Small intestine (tissue), 16 donors: ENCODE measurements at places on chromosomes 13 and 19.

DNA sequence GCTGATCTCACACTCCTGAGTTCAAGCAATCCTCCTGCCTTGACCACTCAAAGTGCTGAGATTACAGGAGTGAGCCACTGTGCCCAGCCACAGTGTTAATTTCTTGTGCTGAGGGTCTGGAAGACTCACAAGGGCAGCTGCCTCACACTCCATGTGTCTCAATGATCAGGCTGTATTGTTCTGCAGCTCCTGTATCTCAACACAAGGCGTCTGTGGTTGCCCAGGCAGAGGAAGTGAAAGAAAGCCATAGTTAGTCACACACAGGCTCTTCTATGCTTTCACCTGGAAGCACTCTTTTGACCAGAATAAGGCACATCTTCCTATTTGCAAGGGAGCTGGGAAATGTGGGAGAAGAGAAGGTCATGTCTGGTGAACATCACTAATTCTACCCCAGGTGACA lies 107.3 kb upstream of the ZNF507 start:
- H3K36me3 ChIP-seq: no peaks in the 10 kb centered on the region
- H3K4me3 ChIP-seq: no peak overlapping the region
- H3K4me1 ChIP-seq: no peaks in the 10 kb centered on the region
- H3K27ac ChIP-seq: no peak overlapping the region

GRCh38 chr13:50894012-50894411 lies 15.6 kb upstream of the RNASEH2B start:
- no peaks in the 10 kb centered on the region for H3K27me3 ChIP-seq
- no peaks in the 10 kb centered on the region for H3K4me1 ChIP-seq
- H3K4me3 ChIP-seq: no peak overlapping the region
- DNase-seq: no peak
- no peak overlapping the region for H3K27ac ChIP-seq
- H3K36me3 ChIP-seq: no peaks in the 10 kb centered on the region

- H3K36me3 ChIP-seq: no peaks in the 10 kb centered on the region
- H3K27me3 ChIP-seq: no peaks in the 10 kb centered on the region
- DNase-seq: peak; percentile 34
- H3K4me3 ChIP-seq: peak overlapping the region; percentile 46
- peak overlapping the region; percentile 91 for H3K27ac ChIP-seq
Observed at GRCh38 chr19:15641901-15642491, 1.3 kb downstream of the CYP4F3 start.

- H3K27ac ChIP-seq: peak overlapping the region; percentile 20
- no peak overlapping the region for H3K4me3 ChIP-seq
- no peaks in the 10 kb centered on the region for H3K36me3 ChIP-seq
- DNase-seq: peak; percentile 9
Observed at GRCh38 chr13:71149498-71150363, 717.3 kb downstream of the DACH1 start.

GRCh38 chr13:49495783-49496762 lies at the start of gene PHF11:
PHF11 (plus strand) TSS chr13:49495953; CDS start chr13:49496002, 49 bp downstream.
- peak within 1 kb of the TSS; percentile 75 for H3K4me3 ChIP-seq
- peak within 1 kb of the TSS; percentile 92 for H3K27ac ChIP-seq
- H3K27me3 ChIP-seq: no peaks in the 10 kb centered on the region

DNA sequence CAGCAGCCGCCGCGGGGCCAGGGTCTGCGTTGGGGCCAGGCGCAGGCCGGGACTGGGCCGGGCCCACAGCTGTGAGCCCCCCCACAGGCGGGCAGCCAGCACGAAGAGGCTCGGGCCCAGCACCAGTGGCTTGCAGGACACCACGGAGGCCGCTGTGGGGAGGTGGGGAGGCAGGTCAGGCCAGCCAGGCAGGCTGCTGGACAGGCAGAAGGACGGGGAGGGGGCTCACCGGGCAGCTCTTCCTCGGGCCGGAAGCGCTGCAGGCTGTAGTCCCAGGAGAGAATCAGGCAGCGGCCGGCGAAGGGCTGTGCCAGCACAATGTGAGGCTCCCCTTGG lies 8.3 kb downstream of the LGI4 start:
- no peak overlapping the region for H3K4me3 ChIP-seq
- peaks cover 17% of the 10 kb centered on the region for H3K36me3 ChIP-seq
- H3K27ac ChIP-seq: no peak overlapping the region
- no peaks in the 10 kb centered on the region for H3K27me3 ChIP-seq
- no peaks in the 10 kb centered on the region for H3K4me1 ChIP-seq
- no peak for DNase-seq

DNA sequence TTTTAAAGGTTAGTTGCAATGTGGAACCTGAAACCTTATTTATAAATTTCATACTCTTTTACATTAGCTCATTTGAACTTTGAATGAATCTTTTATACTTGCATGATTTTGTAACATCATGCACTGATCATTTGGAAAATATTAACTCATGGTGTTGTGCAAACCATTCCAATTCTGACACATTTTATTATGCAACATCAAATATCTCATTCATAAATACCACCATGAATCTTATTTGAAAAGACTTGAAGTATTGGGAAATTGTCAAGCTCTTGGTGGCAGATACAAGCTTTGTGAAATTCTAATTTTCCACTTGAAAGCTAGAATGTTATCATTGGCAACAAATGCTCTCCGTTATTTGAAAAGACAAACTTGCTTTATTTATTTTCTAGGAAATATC lies 379.9 kb upstream of the PCDH20 start:
- DNase-seq: no peak
- no peaks in the 10 kb centered on the region for H3K36me3 ChIP-seq
- no peaks in the 10 kb centered on the region for H3K4me1 ChIP-seq
- H3K27me3 ChIP-seq: no peaks in the 10 kb centered on the region
- H3K4me3 ChIP-seq: no peak overlapping the region

- H3K36me3 ChIP-seq: no peaks in the 10 kb centered on the region
- no peak overlapping the region for H3K27ac ChIP-seq
- H3K4me1 ChIP-seq: peaks cover 2% of the 10 kb centered on the region
- no peaks in the 10 kb centered on the region for H3K27me3 ChIP-seq
Observed at GRCh38 chr19:30666301-30666803, 294.2 kb downstream of the ZNF536 start.

DNA sequence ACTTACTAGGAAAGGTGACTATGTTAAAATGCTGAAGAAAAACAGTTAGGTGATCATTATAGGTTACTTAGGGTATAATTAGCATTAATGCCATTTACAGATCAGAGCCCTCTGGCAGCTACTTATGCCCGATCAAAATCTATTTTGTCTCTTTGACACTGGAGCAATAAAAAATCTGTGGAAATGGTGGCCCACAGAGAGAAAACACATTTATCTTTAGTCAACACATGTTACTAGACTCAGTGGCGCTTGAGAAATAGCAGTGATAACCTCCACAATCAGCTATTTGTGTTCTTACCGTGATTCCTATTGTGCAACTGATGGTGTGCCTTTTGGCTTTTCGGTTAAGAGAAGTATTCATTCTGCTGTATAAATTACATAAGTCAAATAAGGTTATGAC lies 1519.6 kb downstream of the PCDH9 start:
- no peak for DNase-seq
- no peak overlapping the region for H3K4me3 ChIP-seq
- H3K4me1 ChIP-seq: no peaks in the 10 kb centered on the region
- no peaks in the 10 kb centered on the region for H3K36me3 ChIP-seq

DNA sequence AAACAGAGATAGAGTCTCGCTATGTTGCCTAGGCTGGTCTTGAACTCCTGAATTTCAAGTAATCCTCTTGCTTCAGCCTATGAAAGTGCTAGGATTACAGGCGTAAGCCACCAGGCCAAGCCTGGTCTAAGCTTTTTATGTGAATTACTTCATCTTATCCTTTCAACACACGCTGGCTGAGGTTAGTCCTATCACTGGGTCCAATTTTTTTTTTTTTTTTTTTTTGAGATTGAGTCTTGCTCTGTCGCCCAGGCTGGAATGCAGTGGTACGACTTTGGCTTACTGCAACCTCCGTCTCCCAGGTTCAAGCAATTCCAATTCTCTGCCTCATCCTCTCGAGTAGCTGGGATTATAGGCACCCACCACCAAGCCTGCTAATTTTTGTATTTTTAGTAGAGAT lies 10.4 kb downstream of the MYO1F start:
- no peaks in the 10 kb centered on the region for H3K4me1 ChIP-seq
- DNase-seq: no peak
- H3K27ac ChIP-seq: no peak overlapping the region
- H3K27me3 ChIP-seq: no peaks in the 10 kb centered on the region
- no peaks in the 10 kb centered on the region for H3K36me3 ChIP-seq
